ENCODE measurements at places on chromosomes 7 and 10. TPM values are rescaled to one million over a fixed set of nuclear protein-coding genes. Genes with fewer than 3 reads are reported as not detected.

DNA sequence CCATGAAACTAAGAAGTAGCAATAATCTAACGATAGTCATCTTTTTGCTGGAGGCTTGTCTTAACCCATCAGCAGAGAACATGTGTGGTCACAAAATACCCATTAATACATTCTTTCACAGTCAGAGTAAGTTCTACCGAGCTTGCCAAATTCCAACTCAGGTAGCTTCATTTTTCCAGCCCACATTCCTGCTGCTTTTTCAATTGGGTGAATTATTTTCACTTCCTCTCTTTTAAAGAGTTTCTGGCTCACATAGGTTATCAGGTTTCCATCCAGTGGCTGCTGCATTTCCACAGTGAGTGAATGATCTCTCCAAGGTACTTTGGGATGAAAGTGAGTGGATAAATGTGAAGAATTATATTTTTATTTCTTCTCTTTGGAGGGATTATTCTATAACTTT lies 233.1 kb downstream of the SEMA3E start:
- no peak for DNase-seq

- DNase-seq, result no peak
Measured at GRCh38 chr10:18164093-18164492, 23.9 kb downstream of the CACNB2 start.

DNA sequence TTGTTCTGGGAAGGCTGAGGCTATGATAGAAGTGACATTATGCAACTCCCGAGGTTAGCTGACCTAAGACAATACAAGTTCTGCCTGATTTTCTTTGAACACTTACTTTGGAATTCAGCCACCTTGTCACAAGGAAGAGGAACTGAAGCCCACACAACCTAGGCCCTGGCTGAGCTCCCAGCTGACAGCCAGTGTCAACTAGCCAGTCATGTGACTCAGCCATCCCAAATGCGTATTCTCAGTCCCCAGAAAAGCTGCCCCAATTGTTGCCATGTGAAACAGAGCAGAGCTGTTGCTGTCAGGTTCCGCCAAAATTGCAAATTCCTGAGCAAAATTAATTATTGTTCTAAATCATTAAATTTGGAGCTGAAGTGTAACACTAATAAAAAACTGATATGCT lies 1010.0 kb downstream of the XPNPEP1 start:
- DNase-seq, result no peak

- DNase-seq, result no peak
Measured at GRCh38 chr10:113732160-113732881, 19.2 kb upstream of the PLEKHS1 start.

- no peak for DNase-seq
Measured at GRCh38 chr10:94316560-94316959, 46.2 kb downstream of the NOC3L start.

IDI2 gene
- total RNA-seq, result not detected

GNG11 gene
- total RNA-seq, result 26.0 TPM

EGFR gene
- total RNA-seq, result 61.8 TPM

MYPN gene
- total RNA-seq, result 78.2 TPM

Measured in HFFc6 (cell line).